ENCODE measurements at places on chromosomes 12 and 14. TPM values are rescaled to one million over a fixed set of nuclear protein-coding genes. Genes with fewer than 3 reads are reported as not detected.

Gene ASB2
- not detected for total RNA-seq

Gene TAS2R31
- 7.2 TPM for total RNA-seq

Gene DIO2
- total RNA-seq = not detected

Gene ATL1
- total RNA-seq = 1.3 TPM

Gene TGM1
- 0.98 TPM for total RNA-seq

Gene CCDC177
- not detected for total RNA-seq

Gene CYP46A1
- total RNA-seq = not detected

Gene RPS6KL1
- 14.7 TPM for total RNA-seq

Gene B4GALNT1
- total RNA-seq = not detected

Gene BORCS5
- total RNA-seq = 9.5 TPM

Gene KRT1
- not detected for total RNA-seq

Gene UBC
- 1,206 TPM for total RNA-seq

Gene KITLG
- total RNA-seq = 39.6 TPM

Gene ADCY4
- total RNA-seq = 55.1 TPM

Gene SLC2A14
- not detected for total RNA-seq

Gene GSG1
- total RNA-seq = not detected

Gene POTEG
- not detected for total RNA-seq

Gene KCNC2
- total RNA-seq = not detected

Gene OAS3
- 8.5 TPM for total RNA-seq

Gene KCNH3
- total RNA-seq = not detected

Gene PLA2G1B
- total RNA-seq = not detected

Gene MYH7
- not detected for total RNA-seq

Gene MUCL1
- total RNA-seq = not detected

Gene USP44
- total RNA-seq = 2.0 TPM

Gene INHBE
- not detected for total RNA-seq

Gene IL23A
- 0.76 TPM for total RNA-seq

Gene MGP
- 247 TPM for total RNA-seq

Gene MYF6
- total RNA-seq = not detected

Gene ARHGEF25
- total RNA-seq = 0.10 TPM

Gene MEG3
- 11.0 TPM for total RNA-seq

Gene GPR68
- total RNA-seq = 0.96 TPM

Gene PELI2
- total RNA-seq = 11.3 TPM

Gene OASL
- 0.19 TPM for total RNA-seq

Gene APOLD1
- total RNA-seq = 31.8 TPM

Gene SLC10A1
- total RNA-seq = not detected

Gene AICDA
- total RNA-seq = not detected

Gene LIN7A
- 0.19 TPM for total RNA-seq

Gene AP4S1
- 2.9 TPM for total RNA-seq

Gene KMT2D
- 68.0 TPM for total RNA-seq

Gene ACOT4
- total RNA-seq = 0.38 TPM

Gene TROAP
- total RNA-seq = 7.8 TPM

Gene KLRC1
- not detected for total RNA-seq

Gene KERA
- total RNA-seq = not detected

Gene CCDC92
- total RNA-seq = 14.0 TPM

Gene CMA1
- not detected for total RNA-seq

Gene CLEC14A
- 418 TPM for total RNA-seq

Gene NXPH4
- total RNA-seq = 0.19 TPM

Gene SYNE3
- 12.7 TPM for total RNA-seq

Gene CALCOCO1
- 55.4 TPM for total RNA-seq

Gene CLEC2A
- total RNA-seq = not detected

Gene LALBA
- not detected for total RNA-seq

Gene CLECL1
- not detected for total RNA-seq

Gene ISM2
- under 0.01 TPM for total RNA-seq

Gene OR4E2
- total RNA-seq = not detected

Gene RNF212B
- not detected for total RNA-seq

Gene CCDC196
- total RNA-seq = not detected

Gene KRT75
- total RNA-seq = not detected

Gene PMEL
- 1.3 TPM for total RNA-seq

Gene ALG10
- 13.6 TPM for total RNA-seq
